Stimulated activated CD8-positive, alpha-beta memory T cell treated with anti-CD3 and anti-CD28 coated beads, Interleukin-15, amount 100 ng/mL, for 1 hour (primary cell): ENCODE measurements at places on chromosomes 7 and 10.

DNA sequence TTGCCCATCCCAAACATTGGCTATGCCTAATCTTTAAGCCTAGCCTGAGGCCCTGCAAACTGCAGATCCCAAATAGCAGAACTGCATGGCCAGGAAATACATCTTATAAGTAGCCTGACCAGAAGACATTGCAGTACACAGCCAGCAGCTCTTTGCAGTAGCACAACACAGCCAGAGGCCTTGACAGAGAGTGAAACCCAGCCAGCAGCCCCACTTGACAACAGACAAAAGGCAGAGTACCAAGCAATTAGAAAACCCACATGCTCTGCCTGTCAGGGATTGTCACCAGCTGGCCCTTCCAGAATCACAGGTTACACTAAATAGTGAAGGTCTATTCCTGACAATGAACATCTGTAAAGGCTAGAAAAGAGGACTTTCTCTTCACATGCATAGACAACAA, 242.8 kb upstream of the TMEM72 start:
- no peak for DNase-seq

GRCh38 chr10:27500886-27501285, 3.2 kb upstream of the RAB18 start:
- DNase-seq: no peak

DNA sequence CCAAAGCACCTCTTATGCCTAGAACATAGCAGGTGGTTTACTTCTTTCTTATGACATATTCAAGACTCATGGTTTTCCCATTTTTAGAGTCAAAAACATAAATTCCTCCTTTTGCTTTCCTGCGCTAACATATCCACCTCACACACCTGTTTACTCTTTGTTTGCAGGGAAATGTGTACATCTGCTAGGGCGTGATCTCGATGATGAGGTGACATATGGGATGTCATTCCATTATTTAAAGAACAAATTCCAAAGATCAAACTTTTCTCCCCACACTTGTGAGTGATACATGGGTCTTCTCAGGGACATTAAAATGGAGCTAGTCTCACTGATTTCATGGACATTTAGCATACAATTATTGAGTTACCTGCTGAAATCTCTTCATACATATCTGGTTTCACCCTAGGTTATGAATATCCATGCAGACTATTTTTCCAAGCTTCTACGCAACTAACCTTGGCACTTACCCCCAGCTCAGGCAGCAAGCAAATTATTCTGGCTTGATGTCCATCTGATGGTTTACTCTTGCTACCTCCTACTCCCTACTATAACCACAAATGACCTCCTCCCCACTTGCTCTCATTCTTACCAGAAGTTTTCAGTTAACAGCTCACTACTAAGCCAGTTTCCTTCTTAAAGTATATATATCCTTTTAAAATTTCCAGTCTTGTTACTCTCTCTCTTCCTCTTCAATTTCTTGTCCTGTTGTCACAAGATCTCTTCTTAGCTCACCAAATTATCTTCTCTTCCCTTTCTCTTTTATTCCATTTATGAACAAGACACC, 208.5 kb downstream of the RNLS start:
- DNase-seq: no peak

GRCh38 chr10:3792710-3793219, 7.8 kb upstream of the KLF6 start:
- DNase-seq: no peak

- DNase-seq: no peak
Measured at GRCh38 chr10:101380353-101381017, 26.5 kb downstream of the BTRC start.

DNA sequence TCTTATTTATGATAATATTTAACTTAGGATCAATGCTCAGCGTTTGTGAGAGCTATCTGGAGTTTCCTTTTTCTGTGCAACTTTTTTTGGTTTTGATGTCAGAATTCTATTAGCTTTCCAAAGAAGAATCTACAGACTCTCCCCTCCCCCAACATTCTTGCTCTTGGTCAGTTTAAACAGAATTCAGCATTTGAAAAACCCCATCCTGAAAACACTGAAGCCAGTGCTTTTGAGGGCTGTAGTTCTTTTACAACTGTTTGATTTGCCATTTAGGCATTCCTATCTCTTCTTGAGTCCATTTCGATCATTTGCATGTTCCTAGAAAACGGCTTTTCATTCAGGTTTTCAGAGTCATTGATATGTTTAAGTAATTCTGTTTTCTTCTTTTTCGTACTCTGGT, 15.6 kb upstream of the CXCL12 start:
- DNase-seq: no peak

GRCh38 chr10:129277084-129277483, 190.0 kb upstream of the MGMT start:
- no peak for DNase-seq
